ENCODE measurements at places on chromosomes 3 and 15.
A peak's percentile ranks its signal among the peaks of the same experiment; 100 is the strongest.

DNA sequence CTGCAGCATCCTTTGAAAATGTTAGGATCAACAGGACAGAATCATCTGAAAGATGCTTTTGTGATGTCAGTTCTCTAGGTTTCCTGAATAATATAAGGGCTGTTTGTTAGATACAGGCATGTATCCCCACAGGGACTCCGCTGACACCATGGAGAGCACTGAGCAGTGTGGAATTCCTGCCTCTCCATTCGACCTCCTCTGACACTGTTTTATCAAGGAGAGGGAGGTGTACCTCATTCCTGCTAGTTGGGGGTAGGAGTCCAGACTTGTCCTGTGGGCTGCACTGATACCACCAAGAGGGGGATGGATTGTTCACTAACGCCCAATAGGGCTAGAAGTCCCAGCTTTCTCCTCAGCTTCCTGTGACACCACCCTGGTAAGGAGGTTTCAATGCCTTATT lies 46.6 kb downstream of the LARS2 start:
- DNase-seq, result no peak

GRCh38 chr3:64091501-64091900 lies 68.2 kb upstream of the PSMD6 start:
- DNase-seq, result no peak

DNA sequence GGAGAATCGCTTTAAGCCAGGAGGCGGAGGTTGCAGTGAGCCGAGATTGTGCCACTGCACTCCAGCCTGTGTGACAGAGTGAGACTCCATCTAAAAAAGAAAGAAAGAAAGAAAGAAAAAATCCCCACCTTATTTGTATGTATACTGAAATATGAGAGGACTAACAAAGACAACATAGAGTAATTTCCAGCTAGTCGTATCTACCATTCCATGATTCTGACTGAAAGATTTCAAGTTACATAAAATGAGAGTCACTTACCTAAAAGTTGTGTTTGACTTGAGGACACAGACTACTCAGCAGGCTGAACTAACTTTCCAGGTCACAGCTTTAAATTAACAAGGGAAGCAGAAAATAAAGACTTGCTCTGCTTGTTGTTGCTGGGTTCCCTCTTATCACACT lies 18.8 kb upstream of the PRKCI start:
- DNase-seq, result no peak

GRCh38 chr15:53580366-53580765 lies 179.1 kb downstream of the WDR72 start:
- no peak for DNase-seq

DNA sequence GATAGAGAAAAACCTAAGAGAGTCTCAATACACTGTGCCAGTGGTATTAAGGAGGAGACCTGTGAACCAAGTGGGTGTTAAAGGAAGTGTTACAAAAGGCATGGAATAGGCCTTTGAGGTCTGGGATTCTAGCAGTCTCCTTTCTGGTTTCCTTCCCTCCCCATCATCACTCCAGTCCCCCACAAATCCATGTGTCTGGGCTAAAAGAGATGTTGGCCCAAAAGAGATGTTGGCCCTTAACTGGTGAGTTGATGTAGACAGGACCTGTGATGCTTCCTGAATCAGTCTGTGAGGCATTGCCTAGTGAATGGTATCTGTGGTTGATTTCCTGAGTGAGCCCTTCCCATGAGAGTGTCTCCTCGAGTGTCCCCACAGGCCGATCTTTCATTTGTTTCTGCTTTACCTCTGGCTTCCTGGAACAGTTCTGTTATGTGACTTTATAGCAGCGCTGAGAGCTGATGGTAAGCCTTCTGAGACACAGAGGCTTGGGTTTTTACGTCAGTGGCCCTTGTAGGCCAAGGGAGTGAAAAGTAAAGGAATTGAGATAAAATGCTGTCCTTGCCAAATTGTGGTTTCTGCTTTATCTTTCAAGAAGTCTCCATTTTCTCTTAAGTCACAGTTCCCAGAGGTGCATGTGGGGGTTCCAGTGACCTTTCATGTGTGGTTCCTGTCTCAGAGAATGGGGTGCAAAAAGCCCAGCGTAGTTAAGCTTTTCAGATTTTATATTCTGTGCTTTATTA lies 87.8 kb downstream of the KLHL25 start:
- peak; percentile 29 for DNase-seq

DNA sequence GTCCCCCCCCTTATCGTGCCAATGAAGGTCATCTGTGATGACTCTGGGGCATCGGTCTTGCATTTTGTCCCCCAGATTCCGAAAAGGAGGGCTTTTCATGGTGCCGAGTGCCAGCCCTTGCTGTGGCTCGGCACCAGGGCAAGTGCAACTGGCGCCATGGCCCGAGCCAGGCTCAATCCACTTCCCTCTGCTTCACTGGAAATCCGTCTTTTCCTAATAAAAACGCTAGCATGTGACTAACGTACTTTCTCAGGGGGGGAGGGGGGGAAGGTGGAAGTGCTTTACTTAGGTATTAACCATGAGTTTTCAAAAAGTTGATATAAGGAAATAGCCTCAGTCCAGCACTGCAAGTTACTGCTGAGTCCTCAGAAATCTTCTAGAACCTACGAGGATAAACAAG lies 20.5 kb downstream of the TRPM1 start:
- no peak for DNase-seq

DNA sequence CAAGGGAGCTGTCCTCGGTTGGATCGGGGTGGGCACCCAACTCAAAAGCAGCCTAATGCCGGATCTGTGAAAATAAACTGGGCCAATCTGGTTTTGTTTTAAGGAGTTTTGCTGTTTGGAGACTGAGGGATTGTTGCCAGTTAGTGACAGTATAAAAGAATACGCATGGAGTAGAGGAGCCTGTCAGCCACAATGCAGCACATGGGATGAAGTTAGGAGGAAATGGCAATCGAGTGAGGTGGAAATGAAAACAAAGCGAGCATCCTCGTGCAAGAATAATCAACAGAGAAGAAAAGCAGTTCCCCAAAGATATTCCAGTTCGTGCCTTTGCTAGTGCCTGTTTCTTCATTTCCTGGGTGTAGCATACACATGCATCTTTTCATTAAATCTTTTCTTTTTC lies 108.4 kb upstream of the RORA start:
- DNase-seq, result no peak

All from GF-D8 (cell line).